CD4-positive, alpha-beta T cell treated with Interleukin-2 at 100 ng/mL for 4 hours (primary cell): ENCODE measurements at places on chromosomes 13 and 19.
A peak's percentile ranks its signal among the peaks of the same experiment; 100 is the strongest.

- DNase-seq: no peak
Observed at GRCh38 chr13:36069881-36070366, 61.3 kb downstream of the DCLK1 start.

- no peak for DNase-seq
Observed at GRCh38 chr19:4609878-4610511, 29.3 kb upstream of the TNFAIP8L1 start.

DNA sequence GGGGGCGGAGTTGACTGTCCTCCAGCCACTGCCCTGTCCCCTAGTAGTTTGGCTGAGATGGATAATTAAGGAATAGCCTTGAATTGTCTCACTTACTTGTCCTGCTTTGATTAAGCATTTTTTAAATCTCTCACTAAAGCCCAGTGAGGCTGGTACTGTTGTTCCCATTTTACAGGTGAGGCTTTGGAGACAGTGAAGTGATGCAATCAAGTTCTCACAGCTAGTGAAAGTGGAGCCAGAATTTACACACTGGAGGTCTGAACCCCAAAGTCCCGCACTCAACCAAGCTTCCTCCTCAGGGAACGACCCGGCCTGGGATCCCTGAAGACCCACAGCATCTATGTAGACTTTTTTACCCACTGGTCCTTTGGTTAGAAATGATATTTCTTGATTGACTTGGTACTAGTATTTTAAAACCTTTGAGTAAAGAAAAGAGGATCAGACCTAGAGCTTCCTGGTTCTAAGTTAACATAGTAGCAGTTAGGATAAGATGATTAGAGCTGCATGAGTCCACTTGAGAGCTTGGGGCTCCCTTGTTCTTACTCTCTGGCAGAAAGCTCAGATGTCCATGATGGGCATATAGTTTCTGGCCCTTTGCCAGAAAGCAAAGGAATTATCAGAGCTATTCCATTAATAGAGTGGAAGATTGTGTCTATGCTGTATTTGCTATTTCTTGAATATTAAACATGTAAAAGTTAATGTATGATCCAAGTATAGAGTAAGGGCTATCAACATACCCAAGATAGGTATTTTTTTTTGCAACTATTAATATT lies 154.3 kb downstream of the LMO7 start:
- DNase-seq: no peak

- no peak for DNase-seq
Observed at GRCh38 chr13:53781941-53782340, 753.3 kb downstream of the OLFM4 start.

DNA sequence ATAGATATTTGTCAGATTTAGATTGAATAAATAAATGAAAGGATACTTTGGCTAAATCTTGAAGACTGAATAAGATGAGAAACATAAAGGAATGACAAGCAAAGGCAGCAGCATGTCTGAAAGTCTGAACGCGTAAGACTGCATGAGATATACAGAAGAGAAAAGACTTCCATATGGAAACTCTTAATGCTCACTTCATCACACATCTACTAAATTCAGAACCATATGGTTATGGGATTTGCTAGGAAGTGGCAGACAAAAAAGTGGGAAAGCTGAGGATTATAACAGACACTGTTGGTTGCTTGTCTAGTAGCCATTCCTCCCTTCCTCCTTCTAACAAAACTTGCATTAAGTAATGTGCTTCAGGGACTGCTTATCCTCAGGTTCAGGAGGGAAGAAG lies 446.7 kb downstream of the KCTD12 start:
- DNase-seq: no peak

DNA sequence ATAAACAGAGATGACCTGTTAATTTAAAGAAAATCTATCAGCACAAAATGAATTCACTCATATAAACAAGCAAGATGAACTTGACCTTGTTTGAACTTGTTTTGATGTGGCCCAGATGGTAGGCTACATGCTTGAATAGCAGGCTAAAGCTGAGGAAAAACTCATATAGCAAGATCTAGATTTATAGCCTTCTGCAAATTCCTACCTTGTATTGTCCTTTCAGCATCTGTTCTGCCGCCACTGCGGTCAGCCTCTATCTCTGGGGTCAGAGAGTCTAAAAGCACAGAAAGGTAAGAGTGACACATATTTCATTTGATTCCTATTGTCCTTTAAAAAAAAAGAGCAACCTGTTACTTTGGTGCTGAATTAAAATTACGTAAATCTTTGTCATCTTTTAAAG lies 392.1 kb downstream of the DACH1 start:
- no peak for DNase-seq

GRCh38 chr13:48852911-48853727 lies 122.6 kb upstream of the FNDC3A start:
- no peak for DNase-seq

DNA sequence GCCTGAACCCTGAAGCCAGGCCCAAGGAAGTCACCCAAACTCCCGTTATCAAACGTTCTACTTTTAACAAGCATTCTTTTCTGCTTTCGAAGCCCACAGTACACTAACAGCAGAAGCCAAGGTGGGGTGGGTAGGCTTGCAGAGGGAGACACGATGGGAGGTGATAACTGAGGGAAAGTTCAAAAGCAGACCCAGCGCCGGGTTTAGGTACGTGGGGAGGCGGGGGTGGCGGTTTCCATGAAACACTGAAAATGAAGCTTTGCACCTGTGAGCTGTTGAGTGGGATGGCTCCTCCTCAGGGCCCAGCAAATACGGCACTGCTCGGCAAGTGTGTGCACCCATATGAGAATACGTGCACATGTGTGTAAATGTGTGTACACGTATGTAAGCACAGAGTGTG lies 49.8 kb downstream of the KLF2 start:
- DNase-seq: peak; percentile 25

DNA sequence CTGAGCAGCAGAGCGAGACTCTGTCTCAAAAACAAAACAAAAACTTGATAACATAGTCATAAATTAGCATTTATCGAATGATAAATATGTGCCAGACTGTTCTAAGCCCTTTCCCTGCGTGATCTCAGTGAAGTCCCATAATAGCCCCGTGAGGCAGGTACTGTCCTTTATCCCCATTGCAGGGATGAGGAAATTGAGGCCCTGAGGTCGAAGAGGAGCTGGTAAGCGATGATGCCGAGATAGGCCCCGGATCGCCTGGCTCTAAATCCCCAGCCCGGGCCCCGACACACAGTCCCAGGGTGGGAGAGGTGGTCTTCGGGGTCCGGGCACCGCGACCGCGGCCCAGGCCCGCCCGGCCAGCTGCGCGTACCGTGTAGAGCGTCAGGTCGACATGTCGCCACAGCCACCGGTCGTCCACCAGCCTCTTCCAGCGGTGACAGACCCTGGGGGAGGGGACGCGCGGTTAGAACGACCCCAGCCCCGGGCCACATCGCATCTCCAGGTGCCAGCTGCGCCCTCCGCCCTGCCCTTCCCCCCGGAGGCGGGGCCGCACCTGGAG lies 625 bp downstream of the FBXL12 start:
- no peak for DNase-seq

GRCh38 chr13:24694907-24695306 lies 14.7 kb downstream of the ATP12A start:
- DNase-seq: no peak

DNA sequence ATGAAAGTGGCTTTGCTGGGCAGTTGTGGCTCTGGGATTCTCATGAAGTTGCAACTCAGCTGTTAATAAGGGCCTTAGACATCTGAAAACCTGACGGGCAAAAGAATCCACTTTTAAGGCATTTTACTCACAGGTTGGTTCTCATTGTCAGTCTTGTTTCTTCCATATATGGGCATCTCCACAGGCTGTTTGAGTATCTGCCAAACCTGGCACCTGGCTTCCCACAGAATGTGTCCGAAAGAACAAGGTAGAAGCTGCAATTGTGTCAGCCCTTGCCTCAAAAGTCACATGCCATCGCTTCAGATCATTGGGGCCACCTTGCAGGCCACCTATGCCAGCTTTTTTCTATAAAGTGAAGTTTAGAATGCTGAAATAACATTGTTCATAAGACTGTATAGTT lies 102.4 kb downstream of the KCTD12 start:
- DNase-seq: no peak

DNA sequence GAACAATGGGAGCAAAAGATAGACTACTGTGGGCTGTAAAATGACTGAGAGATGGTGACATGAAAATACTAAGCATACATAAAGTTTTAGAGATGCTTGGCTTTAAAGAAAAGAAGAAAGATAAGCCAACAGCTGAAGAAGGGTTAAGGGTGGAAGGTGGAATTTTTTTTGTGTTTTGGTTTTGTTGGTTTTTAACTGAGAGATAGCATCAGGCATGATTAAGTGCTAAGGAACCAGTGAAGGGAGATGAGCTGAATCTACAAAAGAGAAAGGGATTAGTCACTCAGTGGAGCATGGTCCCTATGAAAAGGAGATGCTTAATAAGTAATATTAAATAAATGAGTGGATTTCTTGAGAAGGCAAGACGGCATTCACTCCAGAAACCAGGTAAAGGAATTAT lies 12.5 kb upstream of the TBC1D4 start:
- DNase-seq: no peak

- no peak for DNase-seq
Observed at GRCh38 chr13:110664041-110664440, 41.9 kb downstream of the CARS2 start.

DNA sequence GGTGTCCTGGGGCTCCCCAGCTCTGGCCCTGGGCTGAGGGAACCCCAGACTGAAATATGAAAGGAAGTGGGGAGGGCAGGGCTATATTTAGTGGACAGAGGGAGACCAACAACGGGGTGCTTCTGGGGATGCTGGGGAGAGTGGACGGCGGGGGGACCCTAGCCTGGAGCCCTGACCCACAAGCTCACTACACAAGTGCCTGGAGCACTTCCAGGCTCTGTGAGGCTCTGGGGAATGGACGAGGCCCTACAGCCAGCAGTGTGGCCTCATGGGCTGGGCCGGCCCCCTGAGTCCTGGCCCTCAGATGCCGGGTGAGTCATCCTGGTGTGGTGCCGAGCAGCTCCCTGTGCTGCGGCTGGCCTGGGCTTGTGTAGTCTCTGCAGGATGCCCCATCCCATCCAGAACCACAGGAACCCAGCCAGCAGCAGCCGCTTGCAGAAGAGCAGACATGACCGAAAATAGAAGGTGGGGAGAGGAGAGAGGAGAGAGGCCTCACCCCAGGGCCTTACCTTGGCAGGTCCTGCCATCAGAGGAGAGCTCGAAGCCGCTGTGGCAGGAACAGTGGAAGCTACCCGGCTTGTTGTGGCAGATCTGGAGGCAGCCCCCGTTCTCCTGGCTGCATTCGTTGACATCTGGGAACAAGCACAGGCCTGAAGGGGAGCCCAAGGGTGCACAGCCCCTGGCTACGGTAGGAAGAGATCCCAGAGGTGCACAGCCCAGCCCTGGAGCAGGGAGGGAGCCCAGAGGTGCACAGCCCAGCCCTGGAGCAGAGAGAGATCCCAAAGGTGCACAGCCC lies 26.1 kb downstream of the GAS6 start:
- DNase-seq: no peak

DNA sequence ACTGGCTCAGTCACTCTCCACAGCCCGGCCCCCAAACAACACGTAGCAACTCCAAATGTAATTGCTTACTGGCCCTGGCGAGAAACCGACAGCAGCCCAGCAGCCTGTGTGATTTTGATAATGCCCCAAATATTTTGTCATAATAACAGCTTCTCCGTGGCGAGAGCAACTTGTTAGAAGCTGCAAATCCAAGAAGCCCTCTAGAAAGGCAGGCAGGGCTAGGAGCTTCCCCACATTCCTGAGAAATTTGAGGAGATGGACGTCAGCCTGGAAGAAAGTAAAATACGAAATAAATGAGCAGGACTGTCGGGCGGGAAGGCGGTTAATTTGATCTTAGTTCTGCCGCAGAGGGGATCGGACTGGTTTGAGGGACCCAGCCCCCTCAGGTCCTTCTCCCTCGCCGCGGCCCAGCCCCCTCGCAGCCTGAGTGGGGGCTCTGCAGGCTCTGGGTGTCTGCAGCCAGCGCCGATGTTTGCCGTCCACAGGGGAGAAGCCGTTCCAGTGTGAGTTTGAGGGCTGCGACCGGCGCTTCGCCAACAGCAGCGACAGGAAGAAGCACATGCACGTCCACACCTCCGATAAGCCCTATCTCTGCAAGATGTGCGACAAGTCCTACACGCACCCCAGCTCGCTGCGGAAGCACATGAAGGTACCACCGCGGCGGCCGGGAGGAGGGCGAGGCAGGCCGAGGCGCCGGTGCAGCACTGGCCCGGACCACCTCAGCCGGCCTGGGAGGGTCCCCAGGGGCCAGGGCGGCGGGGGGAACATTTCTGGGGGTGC lies 3.1 kb downstream of the ZIC2 start:
- DNase-seq: no peak

- DNase-seq: no peak
Observed at GRCh38 chr13:65460136-65460535, 1770.0 kb downstream of the PCDH9 start.

DNA sequence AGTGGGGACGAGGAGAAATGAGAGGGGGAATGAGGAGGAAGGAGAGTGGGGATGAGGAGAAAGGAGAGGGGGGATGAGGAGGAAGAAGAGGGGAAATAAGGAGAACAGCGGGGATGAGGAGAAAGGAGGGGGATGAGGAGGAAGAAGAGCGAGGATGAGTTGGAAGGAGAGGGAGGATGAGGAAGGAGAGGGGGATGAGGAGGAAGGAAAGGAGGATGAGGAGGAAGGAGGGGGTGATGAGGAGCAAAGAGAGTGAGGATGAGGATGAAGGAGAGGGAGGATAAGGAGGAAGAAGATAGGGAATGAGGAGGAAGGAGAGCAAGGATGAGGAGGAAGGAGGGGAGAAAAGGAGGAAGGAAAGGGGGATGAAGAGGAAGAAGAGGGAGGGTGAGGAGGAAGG lies 14.0 kb upstream of the VSTM2B start:
- DNase-seq: no peak

- DNase-seq: no peak
Observed at GRCh38 chr19:34104096-34104495, 68.2 kb upstream of the LSM14A start.

DNA sequence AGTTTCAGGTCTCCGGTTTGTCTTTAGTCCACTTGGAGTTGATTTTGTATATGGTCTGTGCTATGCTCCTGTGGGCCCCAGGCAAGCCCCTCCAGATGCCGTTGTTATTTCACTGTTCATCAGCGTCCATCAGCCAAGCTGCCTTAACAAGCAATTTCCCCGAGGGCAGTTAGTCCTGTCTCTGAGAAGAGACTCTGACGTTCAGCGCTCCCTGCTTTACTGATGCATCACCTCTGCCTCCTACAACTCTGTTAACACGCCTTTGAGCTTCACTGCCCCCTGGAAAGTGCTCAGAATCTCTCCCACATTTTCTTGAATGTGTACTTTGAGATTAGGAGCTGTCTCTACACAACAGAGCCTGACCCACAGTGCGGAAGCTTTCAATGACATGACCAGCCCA lies 41.8 kb upstream of the UBAC2 start:
- DNase-seq: no peak

DNA sequence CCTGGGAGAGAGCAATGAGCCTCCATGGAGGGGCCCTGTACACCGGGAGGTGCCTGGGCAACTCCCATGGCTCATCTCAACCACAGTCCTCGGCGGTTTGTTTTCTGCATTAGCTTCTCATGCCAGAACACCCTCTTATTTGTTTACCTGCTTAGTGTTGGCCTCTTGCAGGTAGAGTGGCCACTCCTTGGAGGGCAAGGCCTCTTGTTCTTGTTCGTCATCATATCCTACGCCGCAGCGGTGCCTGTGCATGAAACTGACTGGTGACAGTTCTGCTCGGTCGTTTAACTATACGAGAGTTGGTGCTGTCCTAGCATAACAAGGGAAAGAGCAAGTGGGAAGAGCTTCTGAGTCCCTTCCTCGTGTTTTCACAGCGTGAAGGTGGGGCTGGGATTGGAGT lies 40.5 kb upstream of the RNF113B start:
- no peak for DNase-seq

- no peak for DNase-seq
Observed at GRCh38 chr13:51995677-51996551, 15.3 kb downstream of the ATP7B start.

- DNase-seq: no peak
Observed at GRCh38 chr19:47322058-47322457, 9.9 kb upstream of the C5AR2 start.

- DNase-seq: no peak
Observed at GRCh38 chr19:30521937-30522336, 149.8 kb downstream of the ZNF536 start.
